ENCODE measurements at places on chromosomes 6 and 20.

GRCh38 chr6:31927242-31927862 is at the start of gene C2:
TSS of gene C2 (plus strand) at chr6:31927717. CDS start at chr6:31927753, 36 bp downstream.
- DNase-seq: no peak

DNA sequence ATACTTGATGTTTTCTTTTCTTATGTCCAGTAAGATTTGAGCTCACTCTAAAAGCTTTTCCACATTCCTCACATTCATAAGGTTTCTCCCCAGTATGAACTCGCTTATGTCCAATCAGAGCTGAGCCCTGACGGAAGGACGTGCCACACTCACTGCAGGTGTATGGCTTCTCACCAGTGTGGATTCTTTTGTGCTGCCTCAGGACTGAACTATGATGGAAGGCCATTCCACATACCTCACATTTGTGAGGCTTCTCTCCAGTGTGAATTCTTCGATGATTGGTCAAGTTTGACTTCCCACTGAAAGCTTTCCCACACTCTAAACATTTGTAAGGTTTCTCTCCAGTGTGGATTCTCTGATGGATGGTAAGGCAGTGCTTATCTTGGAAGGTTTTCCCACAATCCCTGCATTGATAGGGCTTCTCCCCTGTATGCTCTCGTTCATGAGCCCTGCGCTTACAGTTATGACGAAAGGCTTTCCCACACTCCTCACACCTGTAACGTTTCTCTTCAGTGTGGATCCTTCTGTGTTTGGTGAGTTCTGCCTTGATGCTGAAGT is 9.9 kb downstream of the ZNF311 start:
- DNase-seq: no peak

- no peak for DNase-seq
Observed at GRCh38 chr20:8339349-8339748, 207.3 kb downstream of the PLCB1 start.

- no peak for DNase-seq
Observed at GRCh38 chr6:4371207-4371921, 236.0 kb upstream of the ECI2 start.

GRCh38 chr20:35226884-35227681 is 593 bp downstream of the MMP24 start:
- DNase-seq: no peak

DNA sequence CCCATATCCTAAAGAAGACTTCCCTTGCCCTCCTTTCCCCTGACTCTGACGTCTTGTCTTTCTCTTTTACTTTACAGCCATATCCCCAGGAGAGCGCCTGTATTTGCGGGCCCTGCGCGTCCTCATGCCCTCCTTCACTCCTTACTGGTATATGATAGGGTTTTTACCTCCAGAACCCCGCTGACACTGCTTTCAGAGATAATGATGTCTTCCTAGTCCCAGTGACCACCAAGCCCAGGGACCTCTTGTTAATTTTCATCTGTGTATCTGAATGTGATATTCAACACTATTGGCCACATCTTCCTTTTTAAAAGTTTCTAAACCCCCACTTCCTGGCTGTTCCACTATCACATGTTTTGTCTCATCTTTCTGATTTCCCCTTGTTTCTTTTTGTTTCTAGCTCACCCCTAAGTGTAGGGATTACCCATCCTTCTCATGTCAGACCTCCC is 102.0 kb downstream of the HIVEP1 start:
- DNase-seq: no peak

Data from CMK (cell line).